ENCODE measurements at places on chromosomes 6 and 20. TPM values are rescaled to one million over a fixed set of nuclear protein-coding genes. Genes with fewer than 3 reads are reported as not detected.

The CST2 gene
- not detected for total RNA-seq

The GABRR2 gene
- 0.13 TPM for total RNA-seq

The CYP21A2 gene
- total RNA-seq, result not detected

The COL19A1 gene
- total RNA-seq, result under 0.01 TPM

The FRMD1 gene
- not detected for total RNA-seq
